H4 (cell line): ENCODE measurements at places on chromosomes 11 and 22. TPM values are rescaled to one million over a fixed set of nuclear protein-coding genes. Genes with fewer than 3 reads are reported as not detected.

- DNase-seq = peak; percentile 79
These were observed 2093.5 kb downstream of the LRRC4C start for GRCh38 chr11:39365809-39366436.

DNA sequence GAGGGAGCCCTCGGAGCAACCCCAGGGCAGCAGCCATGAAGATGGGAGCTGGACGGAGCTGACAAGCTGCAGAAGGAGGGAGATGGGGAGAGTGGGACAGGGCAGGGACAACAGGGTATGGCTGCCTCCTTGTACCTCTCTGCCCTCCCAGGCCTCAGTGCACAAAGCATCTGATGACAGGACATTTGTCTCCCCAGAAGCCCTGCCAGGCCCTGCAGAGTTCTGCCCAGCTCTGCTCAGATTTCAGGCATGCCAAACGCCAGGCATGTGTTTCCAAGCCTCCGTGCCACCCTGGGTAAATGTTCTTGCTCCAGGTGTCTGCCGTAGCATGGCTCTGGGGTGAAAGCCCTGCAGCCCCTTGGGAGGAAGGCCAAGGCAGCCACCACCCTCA is 1.1 kb upstream of the IFITM10 start:
- DNase-seq = no peak

- DNase-seq = no peak
These were observed 2.8 kb upstream of the CD3E start for GRCh38 chr11:118301600-118302195.

DNA sequence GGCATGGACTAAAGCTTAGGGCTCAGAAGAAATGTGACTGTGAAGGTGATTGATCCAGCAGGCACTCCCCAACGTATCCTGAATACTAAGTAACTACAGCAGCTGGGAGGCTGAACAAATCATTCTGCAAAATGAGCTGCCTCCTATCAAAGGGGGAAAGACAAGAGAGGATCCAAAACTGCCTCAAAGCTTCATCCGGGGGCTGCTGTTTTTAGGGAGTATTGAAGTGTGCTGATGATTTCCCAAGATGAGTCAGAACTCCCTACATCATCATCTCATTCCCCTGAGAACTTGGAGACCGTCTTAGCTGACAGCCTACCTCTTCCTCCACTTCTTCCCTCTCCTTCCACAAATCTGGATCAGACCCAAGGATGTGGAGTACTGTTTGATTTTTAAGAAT is 108.4 kb upstream of the GRAMD1B start:
- no peak for DNase-seq

DNA sequence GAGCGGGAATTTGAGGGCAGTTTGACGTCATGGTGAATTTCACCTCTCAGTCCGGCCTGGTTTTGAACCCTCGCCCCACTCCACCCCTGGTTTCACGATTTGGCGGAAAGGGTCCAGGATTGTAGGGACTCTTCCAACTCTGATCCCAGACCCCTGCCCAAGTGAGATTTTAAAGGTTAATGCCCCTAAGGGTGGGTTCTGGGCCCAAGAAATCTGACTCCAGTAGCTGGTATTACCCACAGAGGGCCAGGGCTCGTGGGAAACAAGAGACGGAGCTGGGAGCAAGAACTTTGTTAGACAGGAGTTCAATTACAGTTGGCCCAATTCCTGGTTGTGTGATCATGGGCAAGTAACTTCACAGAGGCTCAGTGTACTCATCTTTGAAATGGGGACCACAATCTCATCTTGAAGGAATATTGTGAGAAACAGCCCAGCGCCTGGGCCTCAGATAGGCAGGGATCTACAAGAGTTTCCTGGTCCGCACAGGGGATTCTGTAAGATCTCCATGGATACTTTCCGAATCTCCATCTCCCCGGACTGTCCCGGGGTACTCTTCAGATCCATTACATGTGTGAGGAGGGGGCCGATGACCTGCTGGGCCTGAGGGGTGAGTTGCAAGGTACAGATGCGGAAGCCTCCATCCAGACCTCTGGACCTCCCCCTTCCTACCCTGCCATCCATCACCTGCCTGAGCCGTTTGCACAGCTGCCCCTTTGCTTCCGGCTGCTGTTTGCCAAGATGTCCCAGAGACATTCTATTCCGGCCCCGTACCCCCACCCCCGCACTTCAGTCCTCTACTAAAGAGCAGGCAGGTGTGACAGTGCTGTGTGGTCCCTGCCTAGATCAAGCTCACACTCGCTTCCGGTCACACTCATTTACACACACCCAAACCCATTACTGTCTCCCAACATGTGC is 687 bp upstream of the CALCA start:
- DNase-seq = no peak

- DNase-seq = peak; percentile 18
These were observed 30.6 kb downstream of the MMP13 start for GRCh38 chr11:102924851-102925380.

- DNase-seq = no peak
These were observed 206.6 kb downstream of the GRIK4 start for GRCh38 chr11:120718171-120718570.

- no peak for DNase-seq
These were observed 44.6 kb downstream of the SERGEF start for GRCh38 chr11:17968206-17968605.

- no peak for DNase-seq
These were observed 36.7 kb upstream of the AMPD3 start for GRCh38 chr11:10418259-10418949.

GRCh38 chr11:31651822-31652221 is 142.3 kb downstream of the ELP4 start:
- DNase-seq = no peak

GRCh38 chr11:134528453-134528852 is 116.4 kb upstream of the B3GAT1 start:
- DNase-seq = no peak

GRCh38 chr11:104663190-104664140 is 234.8 kb downstream of the CASP12 start:
- peak; percentile 90 for DNase-seq

DNA sequence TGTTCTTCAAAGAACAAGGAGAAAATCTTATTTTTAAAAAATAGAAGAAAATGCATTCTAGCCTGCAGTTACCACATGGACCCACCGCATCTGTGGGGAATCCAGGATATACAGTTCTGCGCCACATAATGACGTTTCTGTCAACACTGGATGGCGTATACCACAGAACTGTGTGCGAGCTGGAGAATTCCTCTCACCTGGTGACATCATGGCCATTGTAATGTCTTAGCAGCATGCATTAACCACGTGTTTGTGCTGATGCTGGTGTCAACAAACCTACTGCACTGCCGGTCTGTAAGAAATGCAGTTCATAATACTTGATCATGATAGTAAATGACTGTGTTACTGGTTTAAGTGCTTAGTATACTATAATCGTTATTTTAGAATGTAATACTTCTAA is 174.7 kb downstream of the TBC1D22A start:
- DNase-seq = no peak

The OR52N4 gene
- not detected in 2 replicates for total RNA-seq

The FOSL1 gene
- 12.9 and 18.0 TPM in 2 replicates for total RNA-seq
